ENCODE measurements at places on chromosomes 13 and 19.

GRCh38 chr13:111414341-111414740 is 93.9 kb downstream of the TEX29 start:
- DNase-seq: no peak

- DNase-seq: peak; percentile 17
Measured at GRCh38 chr19:9883231-9883758, 48.2 kb downstream of the PIN1 start.

DNA sequence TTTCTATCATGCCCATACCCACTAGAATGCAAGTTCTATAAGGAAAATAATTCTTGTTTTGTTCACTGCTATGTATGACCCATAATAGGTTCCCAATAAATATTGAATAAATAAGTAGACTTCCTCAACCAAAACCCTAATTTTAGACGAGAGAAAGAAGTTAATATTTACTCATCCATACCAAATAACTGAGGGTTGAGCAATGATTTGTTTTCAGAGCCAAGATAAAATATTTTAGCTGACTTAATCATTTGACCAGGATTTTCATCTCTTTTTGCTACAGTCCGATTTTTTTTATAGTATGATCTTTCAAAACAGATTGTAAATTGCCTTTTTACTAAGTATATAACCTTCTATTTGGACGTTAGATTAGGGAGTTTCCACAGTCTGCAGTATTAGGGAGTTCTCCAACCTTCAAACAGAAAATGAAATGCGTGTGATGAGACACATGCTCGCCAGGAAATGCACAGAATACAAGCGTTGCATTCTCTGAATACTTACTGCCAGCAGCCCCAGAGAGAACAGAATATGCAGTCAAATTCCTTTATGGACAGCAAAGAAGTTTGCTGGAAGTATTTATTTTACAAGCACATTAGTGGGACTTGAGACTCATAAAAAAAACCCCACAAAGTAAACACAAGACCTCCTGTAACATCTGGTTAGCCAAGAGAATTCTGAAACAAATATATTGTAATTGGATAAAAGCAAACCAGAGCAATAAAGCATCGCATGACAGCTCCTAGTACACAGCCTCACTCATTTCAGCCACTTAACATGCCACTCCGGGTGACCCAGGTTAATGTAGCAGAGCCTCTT is 230.0 kb downstream of the MYO16 start:
- no peak for DNase-seq

GRCh38 chr13:30257468-30258099 is 49.8 kb downstream of the KATNAL1 start:
- no peak for DNase-seq

- no peak for DNase-seq
Measured at GRCh38 chr19:13014921-13015280, 19.6 kb downstream of the NFIX start.

DNA sequence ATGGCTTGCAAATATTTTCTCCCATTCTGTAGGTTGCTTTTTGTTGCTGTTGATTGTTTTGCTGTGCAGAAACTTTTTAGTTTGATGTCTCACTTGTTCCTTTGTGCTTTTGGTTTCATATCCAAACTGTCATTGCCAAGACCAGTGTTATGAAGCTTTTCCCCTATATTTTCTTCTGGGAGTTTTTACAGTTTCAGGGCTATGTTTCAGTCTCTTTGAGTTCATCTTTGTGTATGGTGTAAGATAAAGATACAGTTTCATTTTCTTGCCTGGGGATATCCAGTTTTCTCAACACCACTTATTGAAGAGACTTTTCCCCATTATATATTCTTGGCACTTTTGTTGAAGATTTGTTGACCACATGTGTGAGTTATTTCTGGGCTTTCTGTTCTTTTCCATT is 139.9 kb downstream of the MRPL57 start:
- no peak for DNase-seq

DNA sequence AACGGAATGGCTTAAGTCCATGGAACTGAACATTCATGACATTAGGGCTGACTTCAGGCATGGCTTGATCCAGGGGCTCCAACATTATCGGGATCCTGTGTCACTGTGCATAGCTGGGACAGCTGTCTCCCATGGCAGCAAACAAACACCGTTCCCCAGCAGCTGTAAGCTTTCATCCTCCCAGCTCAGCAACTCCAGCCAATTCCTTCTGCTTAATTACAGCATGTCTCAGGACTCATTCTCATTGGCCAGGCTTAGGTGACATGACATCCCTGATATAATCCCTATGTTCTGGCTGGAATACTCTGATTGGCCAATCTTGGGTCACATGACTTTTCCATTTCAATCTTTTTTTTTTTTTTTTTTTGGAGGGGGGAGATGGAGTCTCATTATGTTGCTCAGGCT is 10.9 kb upstream of the TLE5 start:
- DNase-seq: no peak

- no peak for DNase-seq
Measured at GRCh38 chr13:32947411-32948276, 68.6 kb upstream of the KL start.

GRCh38 chr19:57363688-57364181 is 384 bp downstream of the TRAPPC2B start:
- DNase-seq: no peak

DNA sequence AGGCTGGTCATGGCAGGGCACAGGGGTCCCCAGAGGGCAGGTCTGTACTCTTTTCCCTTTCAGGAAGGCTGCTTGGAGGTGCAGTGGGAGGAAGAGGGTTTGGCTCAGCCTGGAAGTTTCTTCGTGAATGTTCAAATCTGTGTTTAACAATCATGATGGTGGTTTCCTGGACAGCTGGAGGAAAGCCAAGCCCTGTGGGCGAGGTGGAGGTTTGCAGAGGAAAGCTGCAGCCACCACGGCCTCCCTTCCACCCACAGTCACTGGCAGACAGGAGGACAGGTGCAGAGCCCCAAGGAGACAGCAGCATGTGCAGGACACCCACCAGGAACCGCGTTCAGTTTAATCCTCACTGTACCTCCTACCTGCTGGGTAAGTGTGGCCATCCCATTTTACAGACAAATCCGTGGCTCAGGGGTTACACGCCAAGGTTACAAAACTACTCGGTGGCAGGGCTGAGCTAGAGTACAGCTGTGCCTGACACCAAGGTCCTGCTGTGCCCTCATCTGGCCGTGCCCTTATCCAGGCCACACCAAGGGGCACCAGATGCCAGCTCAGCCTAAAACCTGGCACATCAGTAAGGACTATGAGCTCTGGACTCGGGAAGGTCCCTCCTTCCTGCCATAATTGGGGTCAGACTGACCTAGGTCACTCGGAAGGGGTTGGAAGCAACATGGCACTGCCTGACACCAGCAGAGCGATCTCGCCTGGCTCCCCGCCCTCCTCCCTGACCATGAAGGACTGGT is 34.1 kb downstream of the SUGP2 start:
- no peak for DNase-seq

- no peak for DNase-seq
Measured at GRCh38 chr19:2464389-2464788, 7.6 kb upstream of the LMNB2 start.

DNA sequence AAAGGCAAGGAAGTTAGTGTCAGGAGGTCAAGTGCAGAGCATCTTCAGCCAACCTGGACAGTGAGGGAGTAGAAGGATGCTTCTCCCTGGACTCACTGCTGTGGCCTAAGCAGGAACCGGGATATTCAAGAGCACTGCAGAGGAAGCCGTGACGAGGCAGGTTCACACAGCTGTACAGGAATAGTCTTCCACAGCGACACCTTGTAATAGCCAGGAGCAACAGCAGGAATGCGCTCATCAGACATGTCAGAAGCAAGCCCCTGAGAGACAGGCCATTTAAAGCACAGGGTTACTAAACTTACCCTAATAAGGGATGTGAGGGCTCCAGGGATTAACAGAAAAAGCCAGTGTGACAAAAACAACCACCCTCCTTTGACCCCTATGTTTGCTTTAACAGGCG is 3.5 kb upstream of the MED26 start:
- DNase-seq: no peak

Measured in progenitor cell of endocrine pancreas (in vitro differentiated cells).